Caki2 (cell line): ENCODE measurements at places on chromosomes 7 and 10. TPM values are rescaled to one million over a fixed set of nuclear protein-coding genes. Genes with fewer than 3 reads are reported as not detected.

Gene OR2A12
- not detected in 2 replicates for total RNA-seq

GRCh38 chr7:73827567-73828106 lies 3.2 kb upstream of the CLDN4 start:
- peak; percentile 87 for DNase-seq

DNA sequence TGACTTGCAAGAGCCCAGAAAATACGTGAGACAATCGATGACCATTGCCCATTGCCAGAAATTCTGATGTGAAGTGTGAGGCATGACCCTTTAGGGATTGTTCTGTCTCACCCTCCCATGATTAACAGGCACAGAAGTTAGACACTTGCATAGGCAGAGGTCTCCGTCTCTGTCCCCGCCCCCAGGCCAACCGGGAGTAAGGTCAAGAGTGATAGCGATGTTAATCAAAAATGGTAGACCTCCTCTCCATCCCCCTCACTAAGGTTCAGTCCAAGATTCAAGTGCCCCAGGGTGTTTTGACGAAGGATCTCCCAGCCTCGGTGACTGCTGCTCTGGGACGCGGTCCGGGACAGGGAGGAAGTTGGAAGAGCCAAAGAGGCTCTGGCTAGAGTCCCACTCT lies 22.7 kb upstream of the TRPV6 start:
- DNase-seq = no peak

Gene OR2A1
- not detected in 2 replicates for total RNA-seq

- DNase-seq = no peak
Measured at GRCh38 chr7:104906032-104906431, 108.0 kb upstream of the KMT2E start.
